ENCODE measurements at places on chromosomes 12 and 14.

GRCh38 chr14:50471838-50472465 is 60.4 kb downstream of the MAP4K5 start:
- no peak for DNase-seq

DNA sequence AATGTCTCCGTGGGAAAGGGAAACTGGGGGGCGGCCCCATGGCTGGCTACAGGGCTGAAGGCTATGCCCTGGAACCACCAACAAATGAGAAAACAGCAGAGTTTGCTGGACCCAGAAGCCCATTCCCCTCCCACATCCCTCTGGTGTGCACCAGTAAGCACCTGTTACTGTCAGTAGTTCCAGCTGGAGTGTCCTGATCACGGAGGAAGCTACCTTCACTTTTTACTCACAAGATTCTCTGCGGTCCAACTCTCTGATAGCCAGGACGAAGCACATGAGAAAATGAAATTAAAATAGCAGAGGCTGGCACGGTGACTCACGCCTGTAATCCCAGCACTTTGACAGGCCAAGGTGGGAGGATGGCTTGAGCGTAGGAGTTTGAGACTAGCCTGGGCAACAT is 22.7 kb upstream of the MEG3 start:
- DNase-seq: no peak

DNA sequence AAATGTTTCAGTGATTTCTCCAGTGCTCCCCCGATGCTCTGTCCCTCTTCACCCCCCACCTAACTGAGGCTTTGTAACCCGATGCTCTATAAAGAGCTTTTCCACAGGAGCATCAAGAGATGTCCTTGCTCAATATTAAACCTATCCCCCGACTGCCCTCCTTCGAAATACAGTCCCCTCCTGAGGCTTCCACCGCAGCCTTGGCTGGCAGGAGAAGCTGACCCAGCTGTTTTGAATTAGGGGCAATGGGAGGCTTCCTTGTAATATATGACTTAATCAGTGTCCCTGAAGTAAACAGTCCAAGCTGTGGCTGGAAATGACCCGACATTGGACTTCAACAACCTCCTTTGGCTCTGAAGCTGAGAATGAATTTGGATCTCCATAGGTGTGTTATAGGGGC is 62.4 kb downstream of the TMEM30B start:
- DNase-seq: no peak

GRCh38 chr14:26526137-26526536 is 71.7 kb downstream of the NOVA1 start:
- no peak for DNase-seq

GRCh38 chr12:1473418-1473817 is 121.0 kb downstream of the FBXL14 start:
- no peak for DNase-seq

DNA sequence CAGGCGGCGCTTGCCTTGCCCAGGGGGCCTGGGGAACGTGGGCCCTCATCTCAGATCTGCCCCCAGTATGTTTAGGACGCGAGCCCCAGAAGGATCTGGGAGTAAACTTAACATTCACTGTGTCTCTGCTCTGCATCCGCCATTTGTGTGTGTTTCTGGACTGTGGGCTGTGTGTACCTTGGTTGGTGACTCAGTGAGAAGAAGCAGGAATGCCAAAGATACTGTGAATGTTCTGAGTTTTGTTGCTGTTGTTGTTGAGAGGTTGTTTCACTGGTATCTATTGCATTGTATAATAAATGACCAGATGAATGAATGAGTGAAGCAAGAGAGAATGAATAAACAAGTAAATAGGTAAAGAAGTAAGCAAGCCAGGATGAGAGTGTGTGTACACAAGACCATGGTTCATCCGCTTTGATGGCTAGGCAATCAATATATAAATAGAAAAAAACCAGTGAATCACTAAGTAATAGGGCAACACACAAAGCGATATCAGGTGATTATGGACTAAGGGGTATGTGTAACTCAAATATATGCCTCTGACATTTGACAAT is 20.5 kb downstream of the MEG3 start:
- no peak for DNase-seq

DNA sequence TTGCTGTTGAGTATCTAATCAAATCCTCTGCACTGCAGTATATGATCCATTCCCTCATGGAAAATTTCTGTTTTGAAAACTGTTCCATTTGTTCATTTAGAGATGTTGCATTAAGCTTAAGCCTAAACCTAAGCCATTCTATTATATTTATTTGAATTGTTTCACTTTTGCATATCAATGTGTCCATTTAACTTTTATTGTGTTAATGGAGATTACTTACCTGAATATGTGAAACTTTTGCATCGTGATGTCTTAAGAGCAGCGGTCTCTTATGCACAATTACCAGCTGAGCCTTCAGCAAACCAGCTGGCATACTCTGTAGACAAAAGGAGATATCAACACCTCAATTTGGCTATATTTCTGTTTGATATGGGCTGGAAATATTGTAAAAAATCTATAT is 922.5 kb upstream of the FBXO33 start:
- DNase-seq: no peak

DNA sequence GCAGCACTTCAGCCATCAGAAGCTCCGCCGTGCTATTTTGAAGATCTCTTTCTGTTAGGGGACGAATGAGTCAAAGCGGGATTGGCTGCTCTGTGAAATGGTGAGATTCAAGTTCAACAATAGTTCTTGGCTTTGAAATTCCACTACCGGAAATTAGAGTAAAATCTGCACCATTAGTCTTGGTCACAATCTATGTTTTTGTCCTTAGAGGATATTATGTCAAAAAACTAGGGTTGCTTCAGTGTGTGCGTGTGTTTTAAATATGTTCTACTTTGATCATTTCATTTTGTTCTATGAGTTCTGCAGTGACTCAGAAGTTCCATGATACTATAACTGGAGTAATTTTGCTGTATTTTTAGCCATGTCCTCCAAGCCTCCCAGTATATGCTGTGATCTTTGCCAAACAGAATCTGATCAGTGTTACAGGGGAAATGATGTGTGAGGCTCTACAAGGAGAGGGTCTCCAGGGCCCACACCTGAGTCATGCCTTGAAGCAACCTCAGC is 22.6 kb downstream of the GPHB5 start:
- no peak for DNase-seq

DNA sequence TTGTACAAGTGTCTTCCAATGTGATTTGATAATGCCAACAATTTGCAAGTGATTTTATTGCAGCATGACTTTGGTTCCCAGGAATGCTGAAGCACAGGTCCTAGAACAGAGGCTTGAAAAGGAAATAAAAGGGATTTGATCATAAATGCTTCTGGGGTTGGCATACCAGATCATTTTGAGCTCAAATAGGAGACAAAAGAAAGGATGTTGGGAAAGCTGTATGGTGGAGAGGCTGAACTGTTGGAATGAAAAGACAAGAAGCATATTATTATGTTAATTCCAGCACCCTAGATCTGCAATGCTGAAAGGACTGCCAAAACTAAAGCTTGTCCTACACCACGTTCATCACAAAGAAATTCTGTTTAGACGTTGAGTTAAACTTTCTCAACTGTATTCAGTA is 143.1 kb downstream of the BICD1 start:
- no peak for DNase-seq

GRCh38 chr12:124954771-124955170 is 34.2 kb downstream of the DHX37 start:
- DNase-seq: no peak

DNA sequence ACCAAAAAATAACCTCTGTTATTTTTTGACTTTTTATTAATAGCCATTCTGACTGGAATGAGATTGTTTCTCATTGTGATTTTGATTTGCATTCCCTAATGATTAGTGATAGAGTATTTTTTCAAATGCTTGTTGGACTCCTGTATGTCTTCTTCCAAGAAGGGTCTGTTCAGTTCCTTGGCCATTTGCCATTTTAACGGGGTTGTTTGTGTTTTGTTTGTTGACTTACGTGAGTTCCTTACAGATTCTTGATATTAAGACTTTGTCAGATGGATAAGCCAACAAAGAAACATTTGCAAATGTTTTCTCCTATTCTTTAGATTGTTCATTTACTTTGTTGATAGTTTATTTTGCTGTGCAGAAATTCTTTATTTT is 651.6 kb upstream of the LRFN5 start:
- DNase-seq: no peak

DNA sequence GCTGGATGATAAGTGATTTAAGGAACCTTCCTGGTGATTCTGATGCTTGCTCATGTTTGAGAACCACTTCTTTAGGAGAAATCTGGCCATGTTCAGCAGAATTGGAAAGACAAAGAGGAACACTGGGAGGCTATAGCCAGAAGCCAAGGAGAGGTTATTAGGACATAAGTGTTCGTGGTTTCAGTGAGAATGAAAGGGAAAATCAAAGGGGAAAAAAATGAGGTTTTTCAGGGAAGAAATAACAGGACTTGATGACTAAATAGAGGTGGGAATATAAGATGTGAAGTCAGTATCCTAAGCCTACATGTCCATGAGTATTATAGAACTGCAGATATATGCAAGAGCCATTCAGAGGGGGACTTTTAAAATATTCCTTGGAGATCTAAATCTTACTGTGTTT is 95.6 kb downstream of the DAAM1 start:
- DNase-seq: no peak

GRCh38 chr12:119391673-119392072 is 57.1 kb downstream of the CCDC60 start:
- no peak for DNase-seq

- no peak for DNase-seq
Measured at GRCh38 chr12:60391791-60392190, 796.0 kb downstream of the SLC16A7 start.

DNA sequence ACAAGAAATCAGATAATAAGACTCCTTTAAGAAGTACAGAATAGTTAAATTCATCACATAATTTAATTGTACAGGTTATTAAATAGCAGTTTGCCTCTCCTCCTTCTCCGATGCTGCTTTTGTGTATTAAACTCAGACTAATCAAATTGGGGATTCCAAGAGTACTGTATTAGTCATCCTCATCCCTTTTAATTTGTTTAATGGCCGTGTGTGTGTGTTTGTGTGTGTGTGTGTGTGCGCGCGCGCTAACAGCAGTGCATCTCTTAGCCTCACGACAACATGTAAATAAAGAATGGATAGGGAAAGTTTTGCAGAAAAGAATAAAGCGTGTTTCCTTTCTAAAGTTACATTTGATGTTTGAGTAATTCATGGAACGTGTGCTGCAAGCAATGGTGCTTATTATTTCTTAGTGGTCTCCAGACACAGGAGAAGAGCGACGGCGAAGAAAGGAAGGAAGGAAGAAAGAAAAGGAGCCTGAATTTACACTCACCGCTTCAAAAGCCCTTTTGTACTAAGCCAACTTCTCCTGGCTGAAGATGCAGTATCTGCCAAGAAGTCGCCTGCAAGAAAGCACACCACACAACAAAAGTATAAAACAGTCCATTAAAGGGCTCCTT is 220.3 kb downstream of the ASCL1 start:
- no peak for DNase-seq

- DNase-seq: no peak
Measured at GRCh38 chr12:80794551-80794950, 77.8 kb downstream of the MYF5 start.

DNA sequence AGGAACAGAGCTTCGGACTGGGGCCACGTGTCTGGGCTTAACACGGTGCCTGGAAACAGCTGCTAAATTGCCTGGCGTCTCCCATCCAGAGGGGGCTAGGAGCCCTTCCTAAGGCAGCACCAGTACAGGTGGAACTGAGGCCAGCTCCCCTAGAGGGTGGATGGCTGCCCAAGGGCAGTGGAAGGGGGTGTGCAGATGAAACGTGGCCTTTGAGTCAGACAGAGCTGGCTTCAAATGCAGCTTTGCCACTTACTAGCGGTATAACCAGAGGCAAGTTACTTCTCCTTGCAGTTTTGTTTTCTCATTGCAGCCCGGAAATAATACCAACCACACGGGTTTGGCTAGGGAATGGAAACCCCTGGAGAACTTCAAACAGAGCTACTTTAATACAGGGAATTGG is 59.3 kb upstream of the SLC24A4 start:
- DNase-seq: no peak

DNA sequence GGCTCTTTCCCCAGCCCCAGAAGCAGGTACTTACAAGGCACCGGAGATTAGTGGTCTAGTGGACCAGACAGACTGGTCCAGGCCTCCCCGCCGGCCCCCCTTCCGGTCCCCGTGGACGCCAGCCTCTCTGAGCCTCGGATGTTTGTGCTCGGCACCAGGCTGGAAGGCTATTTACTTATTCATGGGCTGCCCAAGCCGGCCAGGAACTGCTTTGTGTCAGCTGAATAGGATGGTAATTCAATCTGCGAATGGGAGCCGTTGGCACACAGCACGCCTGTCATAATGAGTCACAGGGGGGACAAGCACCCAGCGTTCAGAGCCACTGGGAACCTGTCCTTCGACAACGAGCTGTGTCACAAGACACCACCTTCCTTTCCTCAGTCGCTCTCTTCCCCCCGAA is 82.3 kb downstream of the RIMBP2 start:
- no peak for DNase-seq

- DNase-seq: no peak
Measured at GRCh38 chr14:38762426-38762825, 340.6 kb downstream of the SEC23A start.

DNA sequence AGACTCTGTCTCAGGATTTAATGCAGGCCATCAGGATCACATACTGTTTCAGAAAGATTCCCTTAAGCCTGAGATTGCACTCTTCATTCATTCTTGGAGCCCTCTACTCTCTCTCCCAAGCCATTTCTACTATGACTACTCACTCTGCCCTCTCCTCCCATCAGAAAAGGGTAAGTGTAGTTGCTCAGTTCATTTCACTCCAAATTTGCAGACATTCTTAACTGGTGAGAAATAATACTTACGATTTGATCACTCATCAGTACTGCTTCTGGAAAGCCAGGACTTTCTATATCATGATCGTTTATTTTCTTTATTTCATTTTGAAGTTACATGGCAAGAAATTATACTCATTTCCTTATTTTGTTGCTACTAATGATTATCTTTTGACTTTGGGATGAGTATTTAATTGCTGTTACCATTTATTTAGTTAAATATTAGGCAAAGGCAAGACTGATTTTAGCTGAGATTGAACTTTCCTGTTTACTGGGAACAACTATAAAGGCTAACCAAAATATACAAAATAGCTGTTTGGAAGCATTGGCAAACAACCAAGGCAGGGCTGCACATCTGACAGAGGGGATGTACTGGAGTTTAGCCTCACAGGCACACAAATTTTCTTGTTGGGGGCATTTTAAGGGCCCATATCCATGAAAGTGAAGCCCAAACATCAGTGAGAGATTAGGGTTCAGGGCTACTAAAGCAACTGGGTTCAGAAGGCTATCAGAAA is 4.1 kb upstream of the RERG start:
- DNase-seq: no peak

DNA sequence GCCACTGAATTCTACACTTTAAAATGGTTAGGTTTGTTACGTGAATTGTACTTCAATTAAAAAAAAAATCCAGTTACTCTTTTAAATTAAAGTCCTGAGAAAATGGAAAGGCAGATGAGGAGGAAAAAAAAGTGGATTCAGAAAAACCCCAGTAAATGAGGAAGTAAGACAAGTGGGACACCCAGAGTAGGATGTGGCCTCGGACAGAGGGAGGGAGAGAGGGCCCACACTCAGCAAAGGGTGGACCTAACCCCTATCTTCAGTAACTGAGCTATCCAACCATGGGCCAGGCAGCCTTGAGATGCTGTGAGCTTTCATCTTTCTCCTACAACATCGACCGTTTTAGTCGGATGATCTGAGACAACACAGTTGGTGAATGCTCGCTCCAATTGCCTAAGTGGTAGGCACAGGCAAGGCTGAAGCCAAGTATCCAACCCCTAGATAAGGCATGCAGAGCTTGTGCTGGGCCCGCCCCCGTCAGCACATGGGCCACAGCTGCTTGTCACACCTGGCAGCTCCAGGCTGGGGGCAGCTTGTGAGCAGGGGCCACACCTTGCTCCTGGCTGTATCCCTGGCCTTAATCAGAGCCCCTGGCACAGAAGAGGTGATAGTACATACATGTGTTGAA is 142.1 kb downstream of the TTC7B start:
- no peak for DNase-seq

Measured in stimulated activated CD4-positive, alpha-beta T cell treated with anti-CD3 and anti-CD28 coated beads, Interleukin-1b, Interleukin-23, amount 100 ng/mL, for 1 hour (primary cell).